ENCODE measurements at places on chromosomes 3 and 15. TPM values are rescaled to one million over a fixed set of nuclear protein-coding genes. Genes with fewer than 3 reads are reported as not detected.
A peak's percentile ranks its signal among the peaks of the same experiment; 100 is the strongest.

DNA sequence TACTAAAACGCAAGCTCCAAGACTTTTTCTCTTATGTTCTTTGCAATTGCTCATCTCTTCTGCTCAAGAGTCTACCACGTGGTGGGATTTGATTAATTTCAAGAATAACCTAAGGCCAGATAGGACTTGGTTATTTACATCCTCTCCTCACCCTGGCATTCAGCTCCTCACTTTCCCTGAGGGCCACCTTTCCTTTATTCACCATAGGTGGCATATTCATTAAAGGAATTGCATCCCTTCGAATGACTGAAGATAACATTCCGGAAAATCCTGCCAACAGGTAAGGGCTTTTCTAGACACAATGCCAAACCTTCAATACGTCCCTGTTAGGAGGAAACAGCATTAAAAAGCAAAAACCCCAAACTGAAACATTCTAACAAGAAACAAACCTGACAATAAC lies 220.0 kb upstream of the KBTBD8 start:
- no peaks in the 10 kb centered on the region for H3K36me3 ChIP-seq
- no peak overlapping the region for H3K27ac ChIP-seq
- peaks cover 13% of the 10 kb centered on the region for H3K27me3 ChIP-seq
- H3K4me1 ChIP-seq = no peaks in the 10 kb centered on the region
- no peak overlapping the region for H3K4me3 ChIP-seq

- H3K4me3 ChIP-seq = no peak overlapping the region
- peaks cover 14% of the 10 kb centered on the region for H3K4me1 ChIP-seq
- no peaks in the 10 kb centered on the region for H3K36me3 ChIP-seq
- no peak overlapping the region for H3K27ac ChIP-seq
Measured at GRCh38 chr15:38558372-38559059, 6.1 kb downstream of the RASGRP1 start.

Gene PIGX
- total RNA-seq = 26.1 TPM

DNA sequence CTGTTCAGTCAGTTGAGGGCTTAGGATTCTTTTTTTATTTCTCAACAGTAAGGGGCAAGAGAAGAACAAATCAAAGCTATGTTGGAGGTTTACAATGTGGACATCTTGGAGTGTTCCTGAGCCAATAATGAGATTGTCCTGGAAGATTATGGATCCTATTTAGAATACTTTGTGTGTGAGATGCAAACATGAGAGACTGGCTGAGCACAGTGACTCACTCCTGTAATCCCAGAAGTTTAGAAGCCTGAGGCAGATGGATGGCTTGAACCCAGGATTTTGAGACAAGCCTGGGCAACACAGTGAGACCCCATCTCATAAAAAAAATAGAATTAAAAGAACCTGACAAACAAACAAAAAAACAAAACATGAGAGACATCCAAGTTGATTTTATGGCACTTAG lies 351.6 kb downstream of the GAP43 start:
- no peak overlapping the region for H3K27ac ChIP-seq
- H3K4me1 ChIP-seq = peaks cover 10% of the 10 kb centered on the region

Gene ADIPOQ
- total RNA-seq = not detected

DNA sequence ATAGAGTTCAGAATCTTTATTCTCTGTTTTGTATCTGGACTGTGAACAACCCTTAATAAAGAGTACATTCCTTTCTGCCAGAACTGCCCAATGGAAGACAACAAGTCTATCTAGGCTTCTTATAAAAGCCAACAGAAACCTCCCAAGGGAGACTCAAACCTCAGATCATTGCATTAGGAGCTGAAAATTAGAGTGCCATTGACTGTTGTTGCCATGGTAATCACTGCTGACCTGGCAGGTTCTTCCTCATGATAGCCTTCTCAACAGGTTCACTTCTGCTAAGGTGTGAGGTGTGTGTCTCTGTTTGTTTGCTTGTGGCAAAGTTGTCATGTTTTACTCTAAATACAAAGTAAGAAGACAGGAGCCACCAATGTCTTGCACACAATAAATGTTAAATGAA lies 79.2 kb downstream of the TMEM108 start:
- no peak overlapping the region for H3K27ac ChIP-seq
- no peaks in the 10 kb centered on the region for H3K36me3 ChIP-seq
- peaks cover 9% of the 10 kb centered on the region for H3K4me1 ChIP-seq
- H3K4me3 ChIP-seq = no peak overlapping the region

Gene RARRES1
- 3.3 TPM for total RNA-seq

Gene RTP1
- total RNA-seq = not detected

- H3K27me3 ChIP-seq = no peaks in the 10 kb centered on the region
- peaks cover 26% of the 10 kb centered on the region for H3K36me3 ChIP-seq
- no peak overlapping the region for H3K27ac ChIP-seq
- no peak for DNase-seq
- no peak overlapping the region for H3K4me3 ChIP-seq
Measured at GRCh38 chr3:62585861-62586260, 212.5 kb upstream of the FEZF2 start.

DNA sequence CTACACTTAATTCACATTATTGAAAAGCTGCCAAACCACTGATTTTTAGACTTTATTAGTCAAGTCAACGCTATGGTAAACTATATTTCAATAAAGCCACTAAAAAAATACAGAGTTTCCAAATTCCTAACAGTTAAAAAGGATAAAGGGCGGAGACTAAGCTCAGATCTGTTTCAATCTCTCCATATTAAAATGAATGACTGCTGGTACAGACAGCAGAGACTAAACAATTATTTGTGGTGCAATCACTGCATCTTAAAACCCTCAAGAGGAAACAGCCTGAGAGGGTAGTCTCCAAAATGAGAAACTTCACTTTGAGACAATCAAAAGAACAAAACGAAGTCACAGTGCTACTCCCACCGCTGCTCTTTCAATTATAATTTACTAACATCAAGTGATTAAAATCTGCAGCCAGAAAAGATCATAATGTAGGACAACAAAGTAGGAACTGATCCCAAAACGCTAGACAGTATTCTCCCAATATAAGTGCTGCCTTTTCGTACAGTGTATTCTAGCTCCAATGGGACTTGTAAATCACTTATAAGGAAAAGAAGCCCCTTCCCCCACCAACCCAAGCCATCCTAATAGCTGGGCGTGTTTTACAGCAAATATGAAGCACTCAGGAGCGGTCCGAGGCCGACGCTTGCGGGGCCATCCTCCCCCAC lies 1.2 kb downstream of the UBP1 start:
- DNase-seq = no peak
- H3K4me3 ChIP-seq = peak overlapping the region; percentile 82
- H3K27ac ChIP-seq = peak overlapping the region; percentile 91
- H3K36me3 ChIP-seq = no peaks in the 10 kb centered on the region
- H3K4me1 ChIP-seq = peaks cover 36% of the 10 kb centered on the region

DNA sequence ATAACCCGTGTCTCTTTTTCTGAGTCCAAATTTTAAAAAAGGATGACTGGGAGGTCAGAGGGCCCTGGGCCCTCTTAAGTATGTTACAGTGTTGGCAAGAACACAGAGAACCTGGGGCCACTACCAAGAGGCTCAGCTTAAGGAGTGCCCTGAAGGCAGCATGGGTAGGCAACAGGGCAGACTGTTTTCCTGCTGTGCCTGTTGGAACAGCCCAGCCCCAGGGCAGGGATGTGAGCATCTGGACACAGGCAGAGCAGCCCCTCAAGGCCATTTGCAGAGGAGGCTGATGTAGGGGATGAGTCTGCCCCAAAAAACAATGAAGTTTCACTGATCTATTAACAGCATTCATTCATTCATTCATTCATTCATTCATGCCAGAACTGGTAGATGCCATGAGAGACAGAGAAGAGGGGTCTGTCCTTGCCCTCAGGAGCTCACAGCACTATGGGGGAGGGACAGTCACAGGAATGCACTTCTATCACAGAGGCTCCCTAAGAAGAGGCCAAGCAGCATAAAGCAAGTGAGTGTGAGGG lies 2.2 kb upstream of the LTF start:
- no peaks in the 10 kb centered on the region for H3K36me3 ChIP-seq
- H3K4me3 ChIP-seq = no peak overlapping the region
- peaks cover 39% of the 10 kb centered on the region for H3K27me3 ChIP-seq
- no peak for DNase-seq
- H3K27ac ChIP-seq = peak overlapping the region; percentile 21
- no peaks in the 10 kb centered on the region for H3K4me1 ChIP-seq

- no peaks in the 10 kb centered on the region for H3K4me1 ChIP-seq
- H3K27ac ChIP-seq = no peak overlapping the region
- no peaks in the 10 kb centered on the region for H3K27me3 ChIP-seq
- no peak for DNase-seq
Measured at GRCh38 chr3:119669906-119670570, 7.2 kb downstream of the COX17 start.

GRCh38 chr3:129353589-129353941 lies 74.9 kb downstream of the EFCAB12 start:
- peaks cover 3% of the 10 kb centered on the region for H3K27me3 ChIP-seq
- H3K36me3 ChIP-seq = no peaks in the 10 kb centered on the region
- no peaks in the 10 kb centered on the region for H3K4me1 ChIP-seq
- no peak for DNase-seq

DNA sequence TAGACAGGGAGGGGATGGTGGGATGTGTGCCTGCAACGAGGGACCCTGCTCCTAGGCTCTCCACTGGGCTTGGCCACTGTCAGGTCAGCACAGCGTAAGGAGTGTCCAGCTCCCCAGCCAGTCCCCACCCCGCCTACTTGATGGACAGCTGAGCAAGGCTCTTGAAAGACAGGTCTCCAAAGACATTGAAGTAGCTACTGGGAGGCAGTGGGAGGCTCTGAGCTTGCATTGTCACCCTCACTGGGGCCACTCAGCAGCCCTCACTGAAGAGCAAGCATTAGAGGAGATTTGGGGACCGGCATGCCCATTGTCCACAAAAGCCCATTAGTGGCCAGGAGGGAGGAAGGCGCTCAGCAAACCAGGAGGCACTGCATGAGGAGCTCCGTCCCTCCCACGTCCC lies 146.5 kb downstream of the MEGF11 start:
- peaks cover 13% of the 10 kb centered on the region for H3K4me1 ChIP-seq
- no peak for DNase-seq
- no peak overlapping the region for H3K4me3 ChIP-seq
- H3K36me3 ChIP-seq = no peaks in the 10 kb centered on the region
- peaks cover 38% of the 10 kb centered on the region for H3K27me3 ChIP-seq

Gene CRYGS
- total RNA-seq = 3.9 TPM

Gene GPR149
- not detected for total RNA-seq

- no peaks in the 10 kb centered on the region for H3K27me3 ChIP-seq
- H3K4me3 ChIP-seq = no peak overlapping the region
- no peaks in the 10 kb centered on the region for H3K36me3 ChIP-seq
- no peak for DNase-seq
- peaks cover 3% of the 10 kb centered on the region for H3K4me1 ChIP-seq
- no peak overlapping the region for H3K27ac ChIP-seq
Measured at GRCh38 chr3:168476360-168476980, 380.7 kb upstream of the GOLIM4 start.

GRCh38 chr3:25452740-25453139 lies 24.7 kb downstream of the RARB start:
- H3K27ac ChIP-seq = no peak overlapping the region
- peaks cover 12% of the 10 kb centered on the region for H3K36me3 ChIP-seq
- H3K4me1 ChIP-seq = peaks cover 57% of the 10 kb centered on the region
- DNase-seq = no peak
- H3K27me3 ChIP-seq = no peaks in the 10 kb centered on the region

DNA sequence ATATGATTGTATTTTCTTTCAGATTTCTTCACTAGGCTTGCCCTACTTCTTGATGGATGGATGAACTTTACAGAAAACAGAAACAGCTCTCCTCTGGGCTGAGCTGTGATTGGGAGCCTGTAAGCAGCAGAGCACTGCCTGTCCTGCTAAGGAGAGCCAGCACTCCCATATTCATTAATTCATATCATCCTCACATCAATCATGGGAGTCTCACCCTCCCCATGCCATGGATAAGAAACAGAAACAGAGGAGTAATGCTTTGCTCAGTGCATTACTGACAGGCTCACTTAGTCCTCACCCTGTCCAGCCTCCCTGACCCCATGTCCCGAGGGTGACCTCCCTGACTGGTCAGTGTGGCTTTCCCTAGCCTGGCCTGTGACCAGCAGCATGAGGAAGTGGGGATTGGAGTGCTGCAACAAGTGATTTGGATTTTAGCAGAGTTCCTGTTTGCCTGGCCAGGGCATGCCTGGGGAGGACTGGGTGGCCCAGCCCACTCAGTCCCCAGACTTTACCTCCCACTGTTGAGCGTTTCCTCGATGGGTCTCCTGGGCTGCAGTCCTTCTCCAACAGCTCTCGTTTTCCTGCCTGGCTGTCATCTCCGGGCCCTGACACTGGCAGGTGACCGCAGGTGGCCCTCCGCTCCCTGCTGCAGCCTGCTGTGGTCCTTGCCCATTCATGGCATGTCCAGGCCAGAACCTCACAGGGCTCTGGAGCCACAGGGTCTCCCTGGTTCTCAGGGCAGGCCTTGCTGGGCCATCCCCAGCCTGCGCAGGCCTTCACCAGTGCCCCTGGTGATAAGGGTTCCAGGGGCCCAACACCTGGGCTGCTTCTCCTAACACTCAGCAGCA lies 1.3 kb upstream of the TMIE start:
- H3K36me3 ChIP-seq = no peaks in the 10 kb centered on the region
- no peak for DNase-seq
- no peak overlapping the region for H3K4me3 ChIP-seq
- peaks cover 3% of the 10 kb centered on the region for H3K4me1 ChIP-seq
- H3K27ac ChIP-seq = no peak overlapping the region
- H3K27me3 ChIP-seq = peaks cover 43% of the 10 kb centered on the region

GRCh38 chr3:107450254-107450893 lies 72.4 kb upstream of the BBX start:
- no peaks in the 10 kb centered on the region for H3K4me1 ChIP-seq
- no peaks in the 10 kb centered on the region for H3K27me3 ChIP-seq
- H3K4me3 ChIP-seq = no peak overlapping the region

DNA sequence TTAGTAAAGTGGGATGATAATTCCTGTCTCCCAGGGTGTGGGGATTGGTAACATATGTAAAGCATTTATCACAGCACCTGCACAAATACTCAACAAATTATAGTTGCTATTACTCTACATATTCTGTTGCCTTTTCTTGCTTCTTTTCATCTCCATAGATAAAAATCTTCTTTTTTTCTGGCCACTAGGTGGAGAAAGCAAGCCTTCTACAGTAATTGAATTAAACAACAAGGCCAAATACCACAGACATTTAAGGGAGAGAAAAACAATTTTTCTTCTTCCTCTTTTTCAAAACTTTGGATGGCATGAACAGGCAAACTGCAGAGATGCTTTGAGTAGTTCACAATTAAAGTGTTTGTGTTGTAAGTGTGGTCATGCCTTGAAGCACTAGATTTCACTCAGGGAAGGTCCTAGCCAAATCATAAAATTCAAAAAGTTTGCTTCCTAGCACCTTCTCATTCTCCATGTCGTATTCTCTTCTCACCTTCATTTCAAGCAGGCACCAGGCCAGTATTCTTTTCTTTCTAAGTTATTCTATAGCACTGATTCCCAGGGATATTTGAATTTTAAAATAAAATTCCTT lies 493.4 kb upstream of the TGFBR2 start:
- H3K27me3 ChIP-seq = no peaks in the 10 kb centered on the region
- DNase-seq = no peak
- H3K27ac ChIP-seq = no peak overlapping the region
- H3K4me1 ChIP-seq = peaks cover 4% of the 10 kb centered on the region
- no peaks in the 10 kb centered on the region for H3K36me3 ChIP-seq
- H3K4me3 ChIP-seq = no peak overlapping the region

Gene RUBCN
- total RNA-seq = 30.4 TPM

- no peak overlapping the region for H3K27ac ChIP-seq
- H3K36me3 ChIP-seq = no peaks in the 10 kb centered on the region
- H3K4me3 ChIP-seq = no peak overlapping the region
- no peaks in the 10 kb centered on the region for H3K4me1 ChIP-seq
- no peaks in the 10 kb centered on the region for H3K27me3 ChIP-seq
- DNase-seq = no peak
Measured at GRCh38 chr3:176994891-176995781, 202.1 kb downstream of the TBL1XR1 start.

Gene GOLGA8M
- total RNA-seq = not detected

- peak overlapping the region; percentile 43 for H3K27ac ChIP-seq
- H3K27me3 ChIP-seq = no peaks in the 10 kb centered on the region
- peak; percentile 70 for DNase-seq
- H3K36me3 ChIP-seq = peaks cover 1% of the 10 kb centered on the region
- no peak overlapping the region for H3K4me3 ChIP-seq
Measured at GRCh38 chr3:124688581-124689454, 41.4 kb upstream of the UMPS start.
